ENCODE measurements at places on chromosomes 2 and 18.
A peak's percentile ranks its signal among the peaks of the same experiment; 100 is the strongest.

DNA sequence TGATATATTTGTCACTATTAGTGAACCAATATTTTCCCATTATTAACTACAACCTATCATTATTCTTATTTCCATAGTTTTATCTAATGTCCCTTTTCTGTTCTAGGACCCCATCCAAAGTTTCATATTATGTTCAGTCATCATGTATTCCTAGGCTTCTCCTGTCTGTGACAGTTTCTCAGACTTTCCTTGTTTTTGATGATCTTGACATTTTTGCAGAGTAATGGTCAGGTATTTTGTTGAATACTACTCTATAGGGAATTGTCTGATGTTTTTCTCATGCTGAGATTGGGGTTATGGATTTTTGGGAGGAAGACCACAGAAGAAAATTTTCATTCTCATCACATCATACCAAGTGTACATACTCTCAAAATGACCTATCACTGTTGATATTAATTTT is 684.6 kb downstream of the PLCL1 start:
- DNase-seq = no peak

GRCh38 chr2:168346725-168347477 is 99.5 kb upstream of the STK39 start:
- DNase-seq = peak; percentile 86

- no peak for DNase-seq
These were observed 66.6 kb downstream of the GYPC start for GRCh38 chr2:126722546-126722945.

- no peak for DNase-seq
These were observed 1195.9 kb upstream of the CHAC2 start for GRCh38 chr2:52571380-52572347.

DNA sequence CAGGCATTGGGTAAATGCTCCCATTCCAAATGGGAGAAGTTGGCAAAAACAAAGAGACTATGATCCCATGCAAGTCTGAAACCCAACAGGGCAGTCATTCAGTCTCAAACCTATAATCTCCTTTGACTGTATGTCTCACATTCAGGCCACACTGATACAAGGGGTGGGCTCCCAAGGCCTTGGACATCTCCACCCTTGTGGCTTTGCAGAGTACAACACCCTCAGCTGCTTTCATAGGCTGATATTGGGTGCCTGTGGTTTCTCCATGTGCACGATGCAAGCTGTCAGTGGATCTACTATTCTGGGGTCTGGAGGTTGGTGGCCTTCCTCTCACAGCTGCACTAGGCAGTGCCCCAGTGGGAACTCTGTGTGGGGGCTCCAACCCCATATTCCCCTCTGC is 141.7 kb upstream of the CAB39 start:
- DNase-seq = no peak

GRCh38 chr2:10863837-10864236 is 47.9 kb upstream of the KCNF1 start:
- DNase-seq = no peak

DNA sequence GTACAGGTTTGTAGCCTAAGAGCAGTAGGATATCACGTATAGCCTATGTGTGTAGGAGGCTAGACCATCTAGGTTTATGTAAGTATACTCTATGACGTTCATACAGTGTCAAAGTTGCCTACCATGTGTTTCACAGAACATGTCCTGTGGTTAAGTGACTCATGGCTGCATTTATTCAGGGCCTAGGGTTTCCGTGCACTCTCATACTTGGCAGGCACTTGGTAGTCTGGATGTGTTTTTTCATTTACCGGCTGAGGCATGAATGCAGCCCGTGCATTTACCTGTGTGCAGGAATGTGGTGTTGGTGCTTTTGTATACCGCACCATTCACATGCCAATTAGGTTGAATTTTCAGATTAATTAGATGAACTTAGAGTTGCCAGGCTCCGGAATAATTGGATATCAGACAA is 43.4 kb downstream of the MYL12B start:
- DNase-seq = peak; percentile 65

DNA sequence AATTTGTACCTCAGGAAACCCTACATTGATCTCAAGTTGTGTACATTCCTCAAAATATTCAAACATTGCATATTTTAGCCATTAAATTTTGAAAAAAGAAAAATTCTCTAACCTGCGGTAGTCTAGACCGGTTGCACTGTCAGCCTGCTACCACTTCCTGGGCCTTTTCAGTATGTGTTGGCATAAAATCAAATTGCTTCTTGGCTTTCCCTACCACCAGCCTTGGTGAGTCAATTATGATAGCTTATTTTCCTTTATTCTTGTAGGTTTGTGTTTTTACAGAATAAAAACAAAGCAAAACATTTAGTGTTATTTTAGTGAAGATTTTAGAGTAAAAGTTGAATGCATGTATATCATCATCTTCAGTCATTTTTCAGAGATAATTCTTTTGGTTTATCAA is 61.2 kb downstream of the FAM171B start:
- no peak for DNase-seq

- DNase-seq = no peak
These were observed 61.4 kb downstream of the TGOLN2 start for GRCh38 chr2:85266146-85267041.

DNA sequence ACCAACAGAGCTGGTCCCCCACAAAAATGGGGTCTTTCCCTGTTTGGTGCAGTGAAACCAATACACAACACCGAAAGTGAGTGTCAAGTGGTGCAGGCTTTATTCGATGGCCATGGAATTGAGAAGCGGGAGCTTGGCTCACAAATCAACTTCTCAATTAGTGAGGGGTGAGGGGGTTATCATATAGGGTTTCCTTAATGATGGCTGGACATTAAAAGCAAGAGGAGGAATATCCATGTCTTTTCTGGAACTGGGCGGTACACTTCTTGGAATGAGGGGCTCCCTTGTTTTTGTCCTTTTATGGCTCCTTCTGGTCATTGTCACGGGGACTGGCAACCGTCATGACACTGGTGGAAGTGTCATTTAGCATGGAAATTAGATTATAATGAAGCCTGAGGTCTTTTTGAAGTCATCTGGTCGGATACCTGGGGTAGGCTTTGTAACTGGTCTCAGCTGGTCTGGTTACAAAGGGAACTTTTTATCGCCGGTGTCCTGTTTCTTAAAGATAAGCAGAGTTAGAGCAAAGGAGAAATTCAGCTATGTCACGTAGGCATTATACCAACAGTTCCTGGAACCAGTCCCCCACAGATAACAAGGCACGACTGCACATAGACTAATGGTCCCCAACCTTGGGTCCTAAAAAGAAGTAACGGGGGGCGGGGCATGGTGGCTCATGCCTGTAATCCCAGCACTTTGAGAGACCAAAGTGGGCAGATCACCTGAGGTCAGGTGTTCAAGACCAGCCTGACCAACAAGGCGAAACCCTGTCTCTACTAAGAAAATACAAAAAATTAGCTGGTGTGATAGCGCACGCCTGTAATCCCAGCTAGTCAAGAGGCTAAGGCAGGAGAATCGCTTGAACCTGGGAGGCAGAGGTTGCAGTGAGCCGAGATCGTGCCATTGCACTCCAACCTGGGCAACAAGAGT is 93.5 kb upstream of the NDUFV2 start:
- peak; percentile 50 for DNase-seq

DNA sequence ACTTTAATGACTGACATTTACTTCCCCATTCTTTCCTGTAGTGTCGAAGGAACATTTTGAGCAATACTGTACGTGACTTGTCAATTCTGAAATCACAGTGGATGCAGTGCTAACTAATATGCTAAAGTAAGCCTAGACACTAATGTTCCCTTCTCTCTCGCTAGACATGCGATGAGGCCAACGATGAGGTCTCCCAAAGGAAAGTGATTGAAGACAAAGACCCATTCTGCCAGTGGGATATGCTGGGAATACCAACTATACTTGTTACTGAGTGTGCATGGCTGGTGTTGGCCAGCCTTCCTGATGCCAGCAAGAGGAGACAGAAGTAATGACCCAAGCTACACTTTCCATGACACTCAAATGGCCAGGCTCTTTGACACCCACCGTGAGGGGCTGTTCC is 2.5 kb upstream of the SERPINE2 start:
- DNase-seq = no peak

DNA sequence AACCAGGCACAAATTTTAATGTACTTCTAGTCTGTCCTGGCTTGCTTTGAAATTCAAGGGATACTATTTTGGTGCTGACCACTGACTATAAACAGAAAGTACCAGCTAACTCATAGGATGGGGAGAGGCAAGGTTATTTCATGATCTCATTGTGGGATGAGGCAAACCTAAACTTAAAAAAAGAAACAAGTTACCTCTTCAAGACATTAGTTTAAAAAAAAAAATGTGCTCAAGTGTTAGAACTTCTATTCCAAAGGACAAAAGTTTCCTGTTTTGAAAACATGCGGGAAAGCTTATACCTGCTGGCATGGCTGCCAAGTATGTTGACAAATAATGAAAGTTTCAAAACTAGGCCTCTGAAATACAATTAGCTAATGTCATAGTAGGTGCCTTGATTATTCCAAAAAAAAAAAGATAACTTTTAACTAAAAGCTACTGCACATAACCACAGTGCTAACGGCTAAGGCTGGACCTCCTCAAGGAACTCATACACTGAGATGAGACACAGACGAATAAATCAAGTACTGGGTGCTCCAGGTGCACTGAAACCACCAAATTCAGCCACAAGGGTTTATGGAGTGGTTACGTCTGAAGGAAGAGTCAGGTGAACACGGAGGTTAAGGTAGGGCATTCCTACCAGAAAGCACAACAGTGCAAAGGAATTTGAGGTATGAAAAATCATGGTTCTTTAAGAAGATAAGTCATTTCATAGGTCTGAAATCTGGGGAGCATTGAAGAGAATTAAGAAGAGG is 38.1 kb downstream of the TMEM131 start:
- DNase-seq = no peak

DNA sequence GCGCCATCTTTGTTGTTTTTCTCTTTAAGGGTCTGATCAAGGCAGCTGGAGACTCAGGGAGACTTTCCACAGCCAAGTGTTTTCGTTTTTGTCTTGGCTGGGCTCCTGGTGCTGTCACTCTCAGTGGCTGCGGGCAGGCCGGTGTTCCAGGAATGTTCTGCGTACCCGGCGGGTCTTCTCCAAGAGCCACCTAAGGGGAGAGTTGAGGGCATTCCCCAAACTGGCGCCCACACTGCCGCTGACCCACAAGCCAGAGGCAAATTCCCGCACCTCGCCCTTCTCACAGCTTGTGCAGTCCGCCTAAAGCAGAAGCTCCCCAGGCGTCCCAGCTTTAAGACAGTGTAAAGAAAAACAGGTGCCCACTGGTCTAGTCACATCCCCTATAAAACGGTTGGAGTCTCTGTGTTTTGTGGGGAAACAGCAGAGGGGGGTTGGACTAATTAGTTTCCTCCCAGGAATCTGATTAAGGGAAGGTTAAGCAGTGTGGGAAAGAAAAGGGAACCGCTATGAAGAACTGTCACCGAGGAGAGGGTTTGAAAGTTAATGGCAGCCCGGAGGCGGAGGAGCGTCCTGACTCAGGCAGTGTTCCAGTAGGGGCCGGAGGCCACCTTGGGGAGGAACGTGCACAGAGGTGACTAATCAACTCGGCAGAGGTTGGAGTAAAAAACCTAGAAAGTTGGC is 224.5 kb downstream of the SLC4A3 start:
- DNase-seq = no peak

DNA sequence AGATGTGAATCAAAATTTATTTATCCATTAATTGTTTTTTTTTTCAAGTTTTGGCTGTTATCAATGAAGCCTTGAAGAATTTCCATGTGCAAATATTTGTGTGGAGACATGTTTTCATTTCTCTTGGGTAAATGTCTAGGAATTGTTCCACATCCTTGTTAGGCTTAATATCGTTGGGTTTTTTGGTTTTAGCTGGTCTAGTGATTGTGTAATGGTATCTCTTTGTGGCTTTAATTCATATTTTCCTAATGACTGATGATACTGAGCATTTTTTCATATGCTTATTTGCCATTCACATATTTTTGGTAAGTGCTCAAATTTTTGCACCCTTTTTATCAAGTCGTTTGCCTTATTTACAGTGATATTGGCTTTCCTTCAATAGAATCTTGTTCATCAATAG is 250.3 kb upstream of the EPHA4 start:
- DNase-seq = no peak

GRCh38 chr18:34483198-34483597 is 226.9 kb upstream of the DTNA start:
- DNase-seq = no peak

DNA sequence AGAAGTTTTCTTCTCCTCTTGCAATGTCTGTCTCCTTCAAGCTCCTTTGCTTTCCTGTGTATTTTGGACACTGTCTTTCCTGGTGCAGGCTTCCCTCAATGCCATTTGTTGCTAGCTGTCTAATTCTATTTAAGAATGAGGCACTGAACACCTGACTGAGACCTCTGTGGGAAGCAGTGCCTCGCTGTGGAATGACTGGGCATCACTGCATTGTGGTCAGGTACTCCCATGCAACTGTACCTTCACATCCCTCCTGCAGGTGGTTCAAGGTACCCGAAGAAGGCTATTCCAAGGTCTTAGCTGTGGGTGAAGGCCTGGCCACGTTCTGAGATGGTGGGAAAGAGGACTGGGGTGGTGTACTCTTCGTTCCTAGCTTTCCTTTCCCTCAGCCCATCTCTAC is 152.8 kb upstream of the CTAGE1 start:
- DNase-seq = no peak

GRCh38 chr2:161321944-161322648 is 13.9 kb downstream of the PSMD14 start:
- no peak for DNase-seq

DNA sequence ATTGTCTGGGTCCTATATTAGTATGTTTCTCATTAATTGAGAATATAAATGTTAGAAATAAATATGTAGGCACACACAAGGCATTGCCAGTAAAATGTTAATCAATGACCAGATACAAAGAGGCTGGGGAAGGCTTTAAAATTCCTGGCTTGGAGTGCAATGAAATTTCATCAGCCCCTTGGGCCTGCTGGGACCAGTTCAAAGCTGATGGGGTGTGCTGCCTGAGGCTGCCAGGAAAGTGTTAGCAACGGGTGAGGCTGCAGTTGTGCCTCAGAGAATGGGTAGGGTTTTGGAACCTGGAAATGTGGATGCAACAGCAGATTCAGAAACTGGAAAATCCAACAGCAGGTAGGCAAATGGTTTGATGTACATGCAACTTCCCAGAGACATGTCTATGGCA is 68.9 kb downstream of the DIPK1C start:
- peak; percentile 76 for DNase-seq

- no peak for DNase-seq
These were observed 278.5 kb upstream of the HNRNPA3 start for GRCh38 chr2:176934131-176934530.

- no peak for DNase-seq
These were observed 58.3 kb downstream of the ETAA1 start for GRCh38 chr2:67455219-67456142.

GRCh38 chr2:112832841-112833638 is 3.5 kb downstream of the IL1B start:
- DNase-seq = no peak
